NCI-H1092 treated with DMSO at 0.1 percent for 48 hours (cell line): ENCODE measurements at places on chromosomes 3 and 15.
A peak's percentile ranks its signal among the peaks of the same experiment; 100 is the strongest.

- no peak for DNase-seq
Observed at GRCh38 chr3:16349986-16350596, 85.1 kb downstream of the OXNAD1 start.

DNA sequence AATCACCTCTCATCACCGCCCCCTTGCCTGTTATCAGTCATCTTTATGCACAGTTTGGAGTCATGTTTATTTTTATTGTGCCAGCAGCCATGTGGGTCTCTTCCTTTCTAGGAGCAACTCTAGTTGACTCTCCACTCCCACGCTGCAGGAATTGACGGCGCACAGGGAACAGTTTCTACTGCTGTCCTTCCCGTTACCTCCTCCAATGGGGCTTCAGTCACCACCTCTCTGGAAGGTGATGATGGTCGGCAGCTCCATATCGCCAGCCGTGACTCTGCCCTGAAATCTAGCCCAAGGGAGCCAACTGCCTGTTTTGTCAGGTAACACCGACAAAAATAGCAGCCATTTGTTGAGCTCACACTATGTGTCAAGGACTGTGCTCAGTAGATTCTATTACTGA, 35.6 kb upstream of the FAM107A start:
- DNase-seq, result no peak

GRCh38 chr3:193788189-193788991, 195.4 kb downstream of the OPA1 start:
- peak; percentile 67 for DNase-seq

DNA sequence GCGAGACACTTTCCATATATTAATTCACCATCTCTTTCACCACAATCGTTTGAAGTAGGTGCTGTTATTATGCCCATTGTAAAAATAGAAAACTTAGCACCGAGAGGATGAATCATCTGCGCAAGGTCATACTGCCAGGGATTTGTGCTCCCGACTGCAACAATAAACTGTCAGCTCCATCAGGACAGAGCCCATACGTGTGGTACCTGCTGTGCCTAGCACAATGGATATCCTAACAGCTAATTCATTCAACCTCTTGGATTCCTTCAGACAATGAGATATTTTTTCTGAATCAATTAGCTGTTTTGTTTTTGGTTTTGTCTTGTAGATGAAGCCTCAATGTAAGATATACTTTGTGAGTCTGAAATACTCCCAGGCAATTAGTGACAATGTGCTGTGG, 32.3 kb upstream of the PROK2 start:
- no peak for DNase-seq

DNA sequence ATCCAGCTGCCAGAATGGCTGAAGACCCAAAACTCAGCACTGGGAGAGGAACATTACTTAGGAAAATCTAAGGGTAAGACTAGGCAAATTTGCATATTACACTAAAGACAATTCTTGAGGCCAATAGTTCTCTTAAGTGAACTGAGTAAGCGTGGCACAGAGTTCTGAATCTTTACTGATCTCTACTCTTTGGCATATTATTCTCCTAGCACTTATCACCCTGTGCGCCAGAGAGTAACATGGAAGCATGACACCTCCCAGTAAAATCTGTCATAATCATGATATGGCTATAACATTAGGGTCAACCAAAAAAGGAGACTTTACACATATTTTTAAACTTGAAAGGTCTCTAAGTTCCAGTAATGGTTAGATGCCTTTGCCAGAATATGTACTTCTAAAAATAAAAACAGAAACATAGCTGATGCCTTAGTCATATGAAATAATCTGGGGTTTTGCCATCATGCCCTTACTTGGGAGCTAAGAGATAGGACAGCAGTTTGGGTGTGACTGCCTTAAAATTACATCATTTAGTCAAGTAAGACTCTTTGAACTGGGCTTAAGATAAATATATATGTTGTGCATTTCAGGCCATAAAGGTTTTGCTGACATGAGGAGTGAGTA, 290.5 kb downstream of the PLCL2 start:
- no peak for DNase-seq

DNA sequence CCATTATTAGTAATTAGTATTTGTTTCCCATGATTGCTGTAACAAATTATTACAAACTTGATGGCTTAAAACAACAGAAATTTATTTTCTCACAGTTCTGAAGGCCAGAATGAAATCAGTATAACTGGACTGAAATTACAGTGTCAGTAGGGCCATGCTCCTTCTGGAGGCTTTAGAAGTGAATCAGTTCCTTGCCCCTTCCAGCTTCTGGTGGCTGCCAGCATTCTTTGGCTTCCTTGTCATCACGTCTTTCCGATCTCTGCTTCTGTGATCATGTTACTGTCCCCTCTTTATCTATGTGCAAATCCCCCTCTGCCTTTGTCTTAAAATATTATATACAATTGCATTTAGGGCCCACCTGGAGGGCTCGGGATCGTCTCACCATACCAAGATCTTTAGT, 92.0 kb downstream of the FOXB1 start:
- no peak for DNase-seq
